ENCODE measurements at places on chromosomes 4 and X.

DNA sequence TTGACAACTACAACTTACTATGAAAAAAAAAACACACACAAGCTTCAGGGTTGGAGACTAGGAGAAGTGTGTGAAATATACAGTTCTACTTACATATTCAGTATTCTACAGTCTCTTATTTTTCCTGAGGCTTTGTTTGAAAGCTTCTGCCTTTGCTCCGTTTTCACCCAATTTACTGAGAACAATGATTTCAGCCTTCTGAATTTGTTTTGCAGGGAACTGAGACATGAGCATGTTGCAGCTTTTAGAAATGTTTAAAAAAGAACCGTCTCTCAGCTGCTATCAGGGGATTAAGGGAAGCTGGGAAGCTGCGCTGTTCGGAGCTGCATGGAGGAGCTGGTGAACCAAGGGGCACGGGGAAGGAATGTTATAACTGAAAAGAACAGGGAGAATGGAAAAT lies 85.7 kb downstream of the QDPR start:
- no peaks in the 10 kb centered on the region for H3K36me3 ChIP-seq
- H3K27me3 ChIP-seq, result no peaks in the 10 kb centered on the region
- no peak overlapping the region for H3K4me3 ChIP-seq
- no peak for DNase-seq
- H3K27ac ChIP-seq, result no peak overlapping the region

GRCh38 chr4:132245319-132245718 lies 903.8 kb upstream of the PCDH10 start:
- no peak for DNase-seq
- no peaks in the 10 kb centered on the region for H3K27me3 ChIP-seq
- no peaks in the 10 kb centered on the region for H3K36me3 ChIP-seq
- no peak overlapping the region for H3K27ac ChIP-seq
- H3K4me3 ChIP-seq, result no peak overlapping the region

DNA sequence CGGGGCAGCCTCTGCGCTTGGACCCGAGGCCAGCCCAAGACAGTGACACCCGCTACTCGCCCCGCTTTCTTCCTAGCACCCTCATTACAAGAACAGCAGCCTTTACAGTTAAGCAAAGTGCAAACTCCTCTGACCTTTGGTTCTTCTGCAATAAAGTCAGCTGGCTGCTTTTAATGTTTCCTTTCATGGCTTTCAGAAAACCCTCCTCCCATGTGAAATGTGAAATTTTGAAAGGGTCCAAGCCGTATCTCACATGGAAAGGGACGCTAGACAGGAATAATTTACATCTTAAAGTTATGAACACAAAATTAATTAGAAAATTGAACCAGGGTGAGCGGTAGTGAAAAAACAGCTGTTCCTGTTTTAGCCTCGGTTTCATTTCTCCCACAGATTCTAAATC lies 520.1 kb upstream of the FRG1 start:
- no peaks in the 10 kb centered on the region for H3K4me1 ChIP-seq
- no peak for DNase-seq
- H3K36me3 ChIP-seq, result no peaks in the 10 kb centered on the region

DNA sequence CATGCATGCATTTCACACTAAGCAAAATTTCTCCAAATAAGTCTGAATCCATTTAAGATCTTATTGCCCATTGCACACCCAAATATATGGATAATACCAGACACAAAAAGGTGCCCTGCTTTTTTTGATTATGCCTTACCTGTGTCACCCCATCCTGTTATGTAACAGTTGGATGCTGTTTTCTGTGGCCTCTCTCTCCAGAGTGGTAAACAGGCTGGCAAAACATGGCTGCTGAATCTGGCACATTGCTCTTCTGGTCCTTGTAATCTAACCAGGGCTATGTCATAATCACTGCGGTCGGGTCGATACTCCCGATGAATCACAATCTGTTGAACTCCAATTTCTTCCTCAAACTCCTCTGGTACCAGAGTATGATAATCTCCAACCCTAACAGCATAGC lies 70.1 kb downstream of the PRSS12 start:
- H3K36me3 ChIP-seq, result peaks cover 27% of the 10 kb centered on the region
- H3K4me3 ChIP-seq, result no peak overlapping the region
- no peaks in the 10 kb centered on the region for H3K27me3 ChIP-seq
- peaks cover 3% of the 10 kb centered on the region for H3K4me1 ChIP-seq

- peaks cover 4% of the 10 kb centered on the region for H3K4me1 ChIP-seq
- peaks cover 66% of the 10 kb centered on the region for H3K36me3 ChIP-seq
- H3K27me3 ChIP-seq, result no peaks in the 10 kb centered on the region
Observed at GRCh38 chr4:7021355-7021754, 21.8 kb upstream of the TADA2B start.

DNA sequence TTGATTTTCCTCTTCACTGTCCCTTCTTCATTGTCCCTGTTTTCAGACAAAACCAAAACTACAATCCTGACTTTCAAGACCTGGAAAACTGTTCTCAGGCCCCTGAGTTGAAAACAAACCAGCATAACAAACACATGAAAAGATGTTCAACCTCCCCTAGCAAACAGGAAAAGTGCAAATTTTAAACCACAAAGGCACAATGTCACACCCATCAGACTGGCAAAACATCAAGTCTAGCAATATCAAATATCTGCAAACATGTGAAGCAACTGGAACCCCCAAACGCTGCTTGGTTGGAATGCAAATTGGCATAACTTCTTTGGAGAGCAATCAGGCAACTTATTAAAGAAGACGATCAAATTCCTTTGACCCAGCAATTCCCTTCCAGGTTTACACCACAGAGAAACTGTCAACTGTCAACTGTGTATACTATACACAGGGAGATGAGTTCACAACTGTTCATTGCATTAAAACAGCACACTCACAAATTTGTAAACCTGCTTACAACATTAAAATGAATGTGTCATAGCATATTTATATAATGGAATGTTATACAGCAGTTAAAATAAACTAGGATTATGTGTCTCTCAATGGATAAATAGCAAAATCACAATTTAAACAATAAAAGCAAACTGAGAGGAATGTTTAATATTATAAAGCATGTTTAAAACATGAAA lies 7.0 kb downstream of the USP46 start:
- H3K4me3 ChIP-seq, result no peak overlapping the region
- H3K36me3 ChIP-seq, result peaks cover 52% of the 10 kb centered on the region
- no peak for DNase-seq
- no peaks in the 10 kb centered on the region for H3K27me3 ChIP-seq

DNA sequence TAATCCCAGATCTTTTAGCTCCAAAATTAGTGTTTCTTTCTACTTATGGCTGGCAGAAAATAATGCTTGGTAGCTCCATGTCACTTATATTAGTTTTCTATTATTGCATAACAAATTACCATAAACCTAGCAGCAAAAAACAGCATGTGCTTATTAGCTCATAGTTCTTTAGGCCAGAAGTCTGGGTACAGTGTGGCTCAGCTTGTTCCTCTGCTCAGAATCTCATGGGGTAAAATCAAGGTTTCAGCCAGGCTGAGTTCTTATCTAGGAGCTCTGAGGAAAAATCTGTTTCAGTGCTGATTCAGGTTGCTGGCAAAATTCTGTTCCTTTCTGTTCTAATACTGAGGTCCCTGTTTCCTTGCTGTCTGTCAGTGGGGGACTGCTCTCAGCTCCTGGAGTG lies 101.1 kb downstream of the CT47B1 start:
- H3K4me1 ChIP-seq, result no peaks in the 10 kb centered on the region
- no peak overlapping the region for H3K4me3 ChIP-seq
- no peak for DNase-seq

- H3K4me1 ChIP-seq, result peaks cover 4% of the 10 kb centered on the region
- no peaks in the 10 kb centered on the region for H3K27me3 ChIP-seq
- no peaks in the 10 kb centered on the region for H3K36me3 ChIP-seq
- H3K27ac ChIP-seq, result no peak overlapping the region
- no peak for DNase-seq
- no peak overlapping the region for H3K4me3 ChIP-seq
Observed at GRCh38 chrX:39397561-39398199, 596.4 kb downstream of the MID1IP1 start.

GRCh38 chr4:170248029-170248428 lies 158.3 kb upstream of the AADAT start:
- H3K4me3 ChIP-seq, result no peak overlapping the region
- H3K36me3 ChIP-seq, result peaks cover 22% of the 10 kb centered on the region
- H3K27me3 ChIP-seq, result no peaks in the 10 kb centered on the region

GRCh38 chr4:75254745-75255144 lies 259.5 kb downstream of the RCHY1 start:
- no peak for DNase-seq
- H3K36me3 ChIP-seq, result no peaks in the 10 kb centered on the region
- no peaks in the 10 kb centered on the region for H3K4me1 ChIP-seq
- H3K27ac ChIP-seq, result no peak overlapping the region
- H3K27me3 ChIP-seq, result no peaks in the 10 kb centered on the region

DNA sequence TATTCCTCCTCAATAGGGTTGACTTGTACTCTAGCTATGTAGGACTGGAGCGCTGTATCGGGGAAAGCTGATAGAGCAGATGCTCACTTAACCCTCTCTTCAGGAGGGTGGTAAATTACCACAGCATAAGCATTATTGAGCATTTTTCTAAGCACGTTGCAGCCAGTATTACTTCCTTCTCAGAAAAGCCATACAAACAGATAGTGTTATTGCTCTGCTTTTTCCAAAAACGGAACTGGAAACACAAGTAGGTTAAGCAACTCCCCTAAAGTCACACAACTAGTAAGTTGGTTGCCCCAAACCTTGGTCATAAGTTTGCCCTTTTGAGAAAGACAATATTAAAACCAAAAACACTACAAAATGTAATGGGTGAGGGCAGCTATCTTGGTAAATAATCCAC lies 73.9 kb downstream of the REELD1 start:
- H3K27me3 ChIP-seq, result no peaks in the 10 kb centered on the region
- H3K4me3 ChIP-seq, result no peak overlapping the region
- DNase-seq, result no peak
- no peaks in the 10 kb centered on the region for H3K4me1 ChIP-seq
- no peak overlapping the region for H3K27ac ChIP-seq

DNA sequence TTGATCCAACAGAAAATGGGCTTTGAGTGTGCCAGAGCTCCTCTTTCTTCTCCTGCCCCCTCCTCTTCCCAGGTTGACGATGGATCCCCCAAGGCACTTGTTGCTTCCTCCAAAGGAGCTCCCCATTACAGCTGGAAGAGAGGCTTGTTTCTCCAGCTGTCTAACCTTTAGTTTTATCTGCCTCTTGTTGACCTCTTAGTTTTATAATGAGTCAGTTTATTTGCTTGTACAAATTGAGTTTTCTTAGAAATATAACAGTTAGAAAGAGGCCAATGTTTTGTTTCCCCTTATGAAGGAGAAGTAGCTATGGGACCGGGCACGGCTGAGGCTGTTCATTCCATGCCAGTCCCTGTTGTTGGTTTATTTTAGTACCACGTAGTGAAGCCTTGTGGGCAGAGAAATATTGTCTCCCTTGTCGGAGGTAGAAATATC lies 158.2 kb downstream of the SPRY1 start:
- no peaks in the 10 kb centered on the region for H3K27me3 ChIP-seq
- H3K36me3 ChIP-seq, result no peaks in the 10 kb centered on the region
- no peak overlapping the region for H3K4me3 ChIP-seq
- H3K27ac ChIP-seq, result no peak overlapping the region
- peaks cover 3% of the 10 kb centered on the region for H3K4me1 ChIP-seq

GRCh38 chrX:136689436-136689835 lies 41.5 kb downstream of the CD40LG start:
- H3K27me3 ChIP-seq, result no peaks in the 10 kb centered on the region
- no peaks in the 10 kb centered on the region for H3K4me1 ChIP-seq
- H3K4me3 ChIP-seq, result no peak overlapping the region
- no peak overlapping the region for H3K27ac ChIP-seq
- peak; percentile 52 for DNase-seq

DNA sequence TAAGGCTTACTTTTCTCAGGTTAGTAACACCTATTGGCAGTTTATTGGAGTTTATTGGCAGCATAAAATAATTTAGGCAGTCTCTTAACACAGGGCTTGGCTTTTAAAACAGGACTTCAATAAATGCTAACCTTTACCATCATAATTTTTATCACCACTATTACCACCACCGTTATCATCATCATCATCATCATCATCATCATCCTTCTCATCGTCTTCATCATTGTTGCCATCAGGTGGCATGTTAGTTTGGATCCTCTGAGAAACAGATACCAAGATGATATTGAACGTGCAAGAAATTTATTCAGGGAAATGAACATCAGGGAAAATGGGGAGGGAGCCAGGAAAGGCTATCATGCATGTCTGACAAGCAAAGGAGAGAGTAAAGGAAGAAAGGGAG lies 16.2 kb downstream of the GBA3 start:
- H3K36me3 ChIP-seq, result no peaks in the 10 kb centered on the region
- DNase-seq, result no peak
- H3K4me1 ChIP-seq, result no peaks in the 10 kb centered on the region

- no peak for DNase-seq
- H3K4me3 ChIP-seq, result no peak overlapping the region
- H3K4me1 ChIP-seq, result no peaks in the 10 kb centered on the region
- no peaks in the 10 kb centered on the region for H3K36me3 ChIP-seq
Observed at GRCh38 chr4:173125216-173125812, 43.3 kb upstream of the GALNT7 start.

GRCh38 chr4:145587088-145587754 lies 32.0 kb upstream of the MMAA start:
- H3K4me3 ChIP-seq, result no peak overlapping the region
- no peaks in the 10 kb centered on the region for H3K27me3 ChIP-seq
- no peaks in the 10 kb centered on the region for H3K36me3 ChIP-seq

- H3K27ac ChIP-seq, result no peak overlapping the region
- no peak overlapping the region for H3K4me3 ChIP-seq
- H3K27me3 ChIP-seq, result no peaks in the 10 kb centered on the region
- no peaks in the 10 kb centered on the region for H3K4me1 ChIP-seq
Observed at GRCh38 chr4:11543706-11544105, 115.0 kb upstream of the HS3ST1 start.

GRCh38 chrX:13022926-13023325 lies 21.5 kb downstream of the FAM9C start:
- no peak overlapping the region for H3K4me3 ChIP-seq
- no peaks in the 10 kb centered on the region for H3K4me1 ChIP-seq
- no peak overlapping the region for H3K27ac ChIP-seq
- DNase-seq, result no peak
- no peaks in the 10 kb centered on the region for H3K36me3 ChIP-seq

- no peaks in the 10 kb centered on the region for H3K27me3 ChIP-seq
- no peak overlapping the region for H3K27ac ChIP-seq
- no peak overlapping the region for H3K4me3 ChIP-seq
- DNase-seq, result no peak
- no peaks in the 10 kb centered on the region for H3K4me1 ChIP-seq
Observed at GRCh38 chrX:17994429-17994828, 133.3 kb upstream of the RAI2 start.

DNA sequence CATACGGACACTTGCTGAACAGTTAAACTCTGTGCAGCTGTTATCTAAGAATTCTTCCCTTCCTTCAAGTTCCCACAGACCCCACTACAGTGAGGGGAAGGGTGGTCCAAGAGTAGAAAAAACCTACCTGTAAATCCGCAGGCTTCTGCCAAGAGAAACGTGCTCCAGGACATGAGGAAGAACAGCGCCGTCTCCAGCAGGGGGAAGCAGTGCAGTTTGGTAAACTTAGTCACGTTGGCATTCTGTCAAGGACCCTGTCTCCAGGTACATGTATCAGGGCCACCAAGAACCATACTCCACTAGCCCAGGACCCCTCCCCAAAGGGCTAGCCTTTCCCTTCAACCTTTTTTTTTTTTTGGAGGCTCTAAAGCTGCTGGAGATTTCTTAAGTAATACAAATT lies 79.9 kb downstream of the CHST7 start:
- H3K4me1 ChIP-seq, result no peaks in the 10 kb centered on the region
- peaks cover under 1% of the 10 kb centered on the region for H3K36me3 ChIP-seq
- DNase-seq, result peak; percentile 77
- no peak overlapping the region for H3K27ac ChIP-seq

Measured in endodermal cell (in vitro differentiated cells).